Muscle of leg (tissue), 16 donors: ENCODE measurements at places on chromosomes 6 and 20. TPM values are rescaled to one million over a fixed set of nuclear protein-coding genes. Genes with fewer than 3 reads are reported as not detected.

DEFB132 gene
- not detected for total RNA-seq

PAX1 gene
- total RNA-seq = 0.58 TPM

TSBP1 gene
- total RNA-seq = not detected

BPIFB2 gene
- not detected for total RNA-seq

PTP4A1 gene
- total RNA-seq = 11.2 TPM

GSTA3 gene
- not detected for total RNA-seq

PRKN gene
- 4.0 TPM for total RNA-seq

PBOV1 gene
- total RNA-seq = not detected

ADRM1 gene
- total RNA-seq = 62.2 TPM

LY6G6F gene
- total RNA-seq = not detected

NRM gene
- total RNA-seq = 7.2 TPM

CRISP2 gene
- not detected for total RNA-seq

TUBB2A gene
- 73.2 TPM for total RNA-seq

HLA-G gene
- total RNA-seq = not detected

BHLHE23 gene
- not detected for total RNA-seq

RNF5 gene
- total RNA-seq = 41.5 TPM

C20orf204 gene
- 0.84 TPM for total RNA-seq

SLC22A7 gene
- not detected for total RNA-seq

TREML4 gene
- not detected for total RNA-seq

NRSN1 gene
- not detected for total RNA-seq

TNXB gene
- total RNA-seq = 108 TPM

XKR7 gene
- 0.04 TPM for total RNA-seq

FLOT1 gene
- total RNA-seq = 84.5 TPM

CDH26 gene
- 0.40 TPM for total RNA-seq

HLA-C gene
- 26.0 TPM for total RNA-seq

PRRT1 gene
- 0.18 TPM for total RNA-seq

NKAIN2 gene
- 2.5 TPM for total RNA-seq

LTB gene
- 0.58 TPM for total RNA-seq

GGTLC1 gene
- not detected for total RNA-seq

DDX39B gene
- 354 TPM for total RNA-seq

KIF6 gene
- total RNA-seq = 1.1 TPM

PRPH2 gene
- 5.3 TPM for total RNA-seq

SOX4 gene
- 27.3 TPM for total RNA-seq

WFDC10B gene
- not detected for total RNA-seq

KCNK17 gene
- 0.44 TPM for total RNA-seq

SSTR4 gene
- not detected for total RNA-seq

MATN4 gene
- total RNA-seq = 0.58 TPM

BPIFB1 gene
- not detected for total RNA-seq

MYMX gene
- total RNA-seq = 12.4 TPM

GABRR1 gene
- total RNA-seq = 0.40 TPM

TPX2 gene
- 21.9 TPM for total RNA-seq

ETV7 gene
- 0.04 TPM for total RNA-seq

MYO6 gene
- total RNA-seq = 4.0 TPM

ADGB gene
- total RNA-seq = 0.04 TPM

RUNX2 gene
- total RNA-seq = 0.49 TPM

GABBR1 gene
- total RNA-seq = 14.0 TPM

GSTA1 gene
- total RNA-seq = not detected

CLIC5 gene
- total RNA-seq = 8.5 TPM

SNHG17 gene
- total RNA-seq = 11.4 TPM

PGC gene
- not detected for total RNA-seq

AKIRIN2 gene
- 13.0 TPM for total RNA-seq

FRK gene
- total RNA-seq = 0.40 TPM

RAET1G gene
- total RNA-seq = 0.09 TPM

ZC2HC1B gene
- 0.53 TPM for total RNA-seq

ZBP1 gene
- 0.13 TPM for total RNA-seq

TGM3 gene
- 0.49 TPM for total RNA-seq

HLA-DRA gene
- 30.7 TPM for total RNA-seq

AIF1 gene
- 29.2 TPM for total RNA-seq
